Thyroid gland (tissue), 4 donors: ENCODE measurements at places on chromosomes 11 and 22. TPM values are rescaled to one million over a fixed set of nuclear protein-coding genes. Genes with fewer than 3 reads are reported as not detected.

DNA sequence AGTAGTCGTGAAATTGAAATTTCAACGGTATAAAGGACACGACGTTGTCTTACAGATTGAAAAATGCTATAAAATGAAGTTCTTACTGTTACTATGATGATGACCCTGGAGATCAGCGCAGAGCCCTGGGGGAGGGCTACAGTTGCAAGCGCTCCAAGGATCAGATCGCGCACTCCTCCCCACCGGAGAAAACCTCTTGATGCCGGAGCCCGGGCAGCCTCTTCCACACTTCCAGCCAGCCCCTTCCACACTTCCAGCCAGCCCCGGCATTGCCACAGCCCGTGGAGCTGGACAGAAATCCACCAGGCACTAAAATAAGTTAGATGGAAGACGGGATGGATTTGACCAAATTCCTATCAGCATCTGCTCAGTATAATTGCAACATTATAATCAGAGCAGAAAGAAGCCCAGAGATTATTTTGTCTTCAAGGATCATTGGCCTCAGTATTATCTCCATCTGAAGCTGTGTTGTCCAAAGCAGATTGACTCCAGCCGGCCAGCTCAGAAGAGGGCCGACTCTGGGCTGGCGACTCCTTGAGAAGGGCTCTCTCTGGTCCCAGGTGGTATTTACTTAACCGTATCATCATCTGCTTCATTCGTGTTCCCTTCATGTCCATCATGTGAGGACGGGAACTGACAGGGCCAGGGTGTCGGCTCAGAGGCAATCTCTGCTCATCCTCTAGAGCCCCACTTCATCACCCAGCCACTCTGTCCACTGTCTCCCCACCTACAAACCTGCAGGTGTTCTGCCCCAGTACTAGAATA is 777 bp upstream of the MICAL3 start:
- no peak for DNase-seq
- H3K27me3 ChIP-seq, result no peaks in the 10 kb centered on the region
- H3K27ac ChIP-seq, result no peak overlapping the region
- no peaks in the 10 kb centered on the region for H3K36me3 ChIP-seq

GRCh38 chr11:36510594-36510942 is 496 bp upstream of the TRAF6 start:
- peak overlapping the region; percentile 76 for H3K27ac ChIP-seq
- no peak for DNase-seq
- H3K36me3 ChIP-seq, result no peaks in the 10 kb centered on the region
- H3K27me3 ChIP-seq, result no peaks in the 10 kb centered on the region

- H3K4me1 ChIP-seq, result no peaks in the 10 kb centered on the region
- no peak for DNase-seq
- no peaks in the 10 kb centered on the region for H3K27me3 ChIP-seq
Measured at GRCh38 chr11:3136546-3137455, 28.3 kb downstream of the OSBPL5 start.

The OR2AT4 gene
- total RNA-seq, result not detected

DNA sequence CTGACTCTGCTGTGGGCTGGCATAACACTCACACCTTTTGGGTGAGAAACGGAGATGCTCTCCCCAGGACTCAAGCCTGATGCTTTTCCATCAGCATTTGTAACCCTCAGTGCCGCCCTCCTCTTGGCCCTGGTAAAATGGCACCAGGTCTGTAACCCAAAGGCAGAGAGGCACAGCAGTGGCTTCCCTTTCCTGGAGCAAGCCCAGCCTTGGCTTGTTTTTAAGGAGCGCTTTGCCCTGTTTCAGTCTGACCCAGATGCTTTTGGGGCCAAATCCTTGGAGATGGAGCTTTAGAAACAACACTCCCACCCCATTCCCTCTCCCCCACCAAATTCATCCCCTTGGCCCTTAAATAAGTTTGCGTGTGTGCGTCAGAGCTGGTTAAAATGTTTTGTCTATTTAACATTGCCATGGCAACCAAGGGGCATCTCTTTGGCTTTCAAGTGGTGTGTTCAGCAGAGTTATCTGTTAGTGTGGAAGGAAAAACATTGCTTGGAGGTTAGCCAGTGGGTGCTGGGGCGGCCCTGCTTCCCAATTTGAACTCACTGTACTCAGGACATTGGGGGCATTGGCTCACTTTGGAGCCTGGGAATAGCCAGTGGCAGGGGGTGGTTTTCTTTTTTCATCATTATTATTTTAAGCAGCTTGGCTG is 134.1 kb downstream of the NAV2 start:
- no peak overlapping the region for H3K27ac ChIP-seq
- H3K4me1 ChIP-seq, result peaks cover 10% of the 10 kb centered on the region
- H3K27me3 ChIP-seq, result no peaks in the 10 kb centered on the region
- H3K36me3 ChIP-seq, result no peaks in the 10 kb centered on the region
- no peak overlapping the region for H3K4me3 ChIP-seq

The OR51I1 gene
- total RNA-seq, result 0.93 TPM

- peaks cover 16% of the 10 kb centered on the region for H3K4me1 ChIP-seq
- H3K4me3 ChIP-seq, result no peak overlapping the region
- H3K36me3 ChIP-seq, result peaks cover 50% of the 10 kb centered on the region
- peak overlapping the region; percentile 100 for H3K27ac ChIP-seq
- peak; percentile 52 for DNase-seq
Measured at GRCh38 chr11:65428578-65429067, 6.0 kb downstream of the NEAT1 start.

- no peaks in the 10 kb centered on the region for H3K36me3 ChIP-seq
- no peak overlapping the region for H3K27ac ChIP-seq
- no peak overlapping the region for H3K4me3 ChIP-seq
- DNase-seq, result no peak
- H3K27me3 ChIP-seq, result no peaks in the 10 kb centered on the region
Measured at GRCh38 chr11:75677275-75677674, 8.4 kb upstream of the MAP6 start.

DNA sequence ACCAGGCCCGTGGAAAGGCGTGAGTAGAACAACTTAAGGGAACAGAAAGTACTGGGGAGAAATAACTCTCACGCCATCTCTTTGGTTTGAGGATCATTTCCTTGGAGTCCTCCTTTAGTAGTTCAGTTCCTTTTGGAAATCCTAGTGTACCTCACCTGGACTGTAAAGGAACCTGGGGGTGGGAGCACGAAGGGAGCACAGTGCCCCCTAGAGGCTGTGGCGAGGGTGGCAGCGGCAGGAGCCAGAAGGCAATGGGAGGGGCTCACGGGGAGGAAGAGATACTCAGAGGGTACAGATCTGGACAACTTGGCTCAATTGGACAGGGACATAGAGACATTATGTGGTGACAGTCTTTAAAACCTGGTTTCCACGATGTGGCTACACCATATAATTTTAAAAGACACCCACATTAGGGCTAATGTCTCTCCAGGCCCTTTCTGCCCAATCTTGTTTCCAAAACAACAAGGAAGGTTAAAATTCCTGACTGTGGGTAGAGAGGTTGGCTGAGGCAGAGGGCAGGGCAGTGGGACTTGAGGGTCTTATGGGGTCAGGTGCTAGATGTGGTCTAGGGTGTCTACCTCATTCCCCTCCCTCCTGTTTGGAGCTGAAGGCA is 87.0 kb downstream of the CSNK2A3 start:
- H3K27ac ChIP-seq, result no peak overlapping the region
- no peaks in the 10 kb centered on the region for H3K27me3 ChIP-seq
- no peaks in the 10 kb centered on the region for H3K36me3 ChIP-seq

The DCHS1 gene
- 5.6 TPM for total RNA-seq

DNA sequence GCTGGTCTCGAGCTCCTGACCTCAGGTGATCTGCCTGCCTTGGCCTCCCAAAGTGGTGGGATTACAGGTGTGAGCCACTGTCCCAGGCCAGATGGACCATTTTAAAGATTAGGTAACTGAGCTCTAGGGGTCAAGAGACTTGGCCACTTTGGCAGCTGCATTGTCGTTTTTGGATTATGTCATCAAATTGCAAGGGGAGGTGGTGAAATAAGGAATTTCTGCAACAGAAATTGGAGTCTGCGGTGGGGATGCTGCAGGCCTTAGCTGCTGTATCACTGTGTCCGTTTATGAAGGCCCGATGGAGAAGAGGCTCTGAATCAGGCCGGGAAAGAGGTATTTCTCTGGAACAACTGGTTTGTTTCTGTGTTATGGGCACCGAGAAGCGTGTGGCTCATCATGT is 34.6 kb downstream of the PTPRJ start:
- no peak overlapping the region for H3K4me3 ChIP-seq
- H3K27me3 ChIP-seq, result no peaks in the 10 kb centered on the region
- H3K27ac ChIP-seq, result peak overlapping the region; percentile 82
- DNase-seq, result no peak
- peaks cover 72% of the 10 kb centered on the region for H3K4me1 ChIP-seq

The MGAT3 gene
- total RNA-seq, result 0.73 TPM

GRCh38 chr22:50517495-50518260 is 7.7 kb downstream of the SCO2 start:
- H3K4me1 ChIP-seq, result no peaks in the 10 kb centered on the region
- no peak overlapping the region for H3K27ac ChIP-seq
- H3K36me3 ChIP-seq, result peaks cover 19% of the 10 kb centered on the region
- DNase-seq, result no peak

DNA sequence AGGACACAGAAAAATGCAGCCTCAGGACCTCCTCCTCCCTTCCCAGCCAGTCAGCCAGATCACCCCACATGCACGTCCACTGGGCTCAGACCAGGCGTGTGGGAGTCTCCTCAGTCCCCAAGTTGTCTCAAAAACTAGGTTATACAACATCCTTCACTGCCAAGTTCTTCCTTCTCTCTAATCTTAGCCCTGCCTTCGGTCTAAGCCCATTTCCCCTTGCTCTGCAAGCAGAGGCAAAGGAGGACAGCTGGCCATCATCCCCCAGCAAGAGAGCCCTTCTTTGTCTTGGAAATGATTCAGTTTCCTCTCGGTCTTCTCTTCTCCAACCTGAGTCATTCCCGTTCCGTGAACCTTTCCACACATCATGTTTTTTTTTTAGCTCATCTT is 14.0 kb upstream of the NRGN start:
- no peaks in the 10 kb centered on the region for H3K4me1 ChIP-seq
- no peaks in the 10 kb centered on the region for H3K27me3 ChIP-seq
- H3K4me3 ChIP-seq, result no peak overlapping the region
- no peak overlapping the region for H3K27ac ChIP-seq
- no peaks in the 10 kb centered on the region for H3K36me3 ChIP-seq

DNA sequence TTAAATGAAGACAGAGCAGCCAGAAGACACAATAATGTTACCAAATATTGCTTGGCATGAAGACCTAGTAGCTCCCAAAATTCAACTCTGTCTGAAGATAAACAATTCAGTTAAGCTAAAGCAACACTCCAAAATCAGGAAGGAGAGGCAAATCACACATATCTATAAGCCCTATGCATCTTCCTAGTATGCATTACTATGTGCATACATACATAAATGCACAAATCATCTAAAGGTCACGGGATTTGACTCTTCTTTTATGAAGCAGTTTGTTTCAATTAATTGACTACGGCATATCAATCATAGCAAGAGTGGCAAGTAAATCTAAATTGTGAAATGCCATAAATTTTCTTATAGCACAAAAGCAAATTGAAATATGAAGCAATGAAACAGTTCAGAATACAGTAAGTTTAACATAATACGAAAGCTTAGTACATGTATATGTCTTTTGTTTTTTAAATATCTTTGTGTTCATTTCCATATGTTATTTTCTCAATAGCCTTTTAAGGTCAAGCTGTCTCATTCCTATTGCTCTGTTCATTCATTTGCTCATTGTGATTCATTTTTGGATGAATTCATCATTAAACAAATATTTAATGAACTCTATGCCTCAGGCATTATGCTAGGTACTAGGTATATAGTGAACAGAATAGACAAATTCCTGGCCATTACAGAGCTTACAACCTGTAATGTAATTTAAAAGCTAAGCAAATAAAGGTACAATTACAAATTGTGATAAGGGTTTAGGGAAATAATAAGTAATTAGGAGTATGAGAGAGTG is 540.5 kb downstream of the DLG2 start:
- H3K4me1 ChIP-seq, result no peaks in the 10 kb centered on the region
- H3K4me3 ChIP-seq, result no peak overlapping the region
- H3K36me3 ChIP-seq, result no peaks in the 10 kb centered on the region
- no peak overlapping the region for H3K27ac ChIP-seq
- no peaks in the 10 kb centered on the region for H3K27me3 ChIP-seq
- DNase-seq, result no peak

The APOL5 gene
- not detected for total RNA-seq

The RAPSN gene
- not detected for total RNA-seq

The P2RY2 gene
- 38.0 TPM for total RNA-seq

DNA sequence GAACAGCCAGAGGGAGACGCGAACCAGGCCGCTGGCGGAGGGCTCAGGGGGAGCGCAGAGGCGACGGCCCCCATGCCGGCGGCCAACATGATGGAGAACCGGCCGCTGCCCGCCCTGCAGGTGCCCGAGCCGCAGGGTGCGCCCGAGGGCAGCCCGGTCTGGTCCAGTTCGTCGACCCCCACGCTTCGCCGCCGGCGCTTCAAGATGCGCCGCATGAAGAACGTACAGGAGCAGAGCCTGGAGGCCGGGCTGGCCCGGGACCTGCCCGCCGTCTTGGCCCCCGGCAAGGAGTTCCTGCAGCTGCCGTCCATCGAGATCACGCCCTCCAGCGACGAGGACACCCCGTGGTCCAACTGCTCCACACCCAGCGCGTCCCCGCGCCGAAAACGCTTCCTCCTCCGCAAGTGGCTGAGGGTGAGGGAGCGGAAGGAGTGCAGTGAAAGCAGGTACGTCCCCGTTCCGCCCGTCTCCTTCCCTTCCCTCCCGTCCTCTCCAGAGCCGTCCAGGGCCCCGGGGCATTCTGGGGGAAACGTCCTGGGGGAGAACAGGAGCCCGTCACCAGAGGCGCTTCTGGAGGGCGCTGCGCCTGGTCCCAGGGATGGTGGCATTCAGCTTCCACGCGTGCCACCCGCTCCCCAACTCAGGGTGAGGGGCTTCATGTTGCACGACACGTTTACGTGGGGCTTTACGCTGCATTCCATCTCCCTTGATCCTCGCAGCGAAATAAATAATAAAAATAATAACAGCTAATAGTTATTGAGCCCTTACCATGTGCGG is 840 bp downstream of the GRAMD1B start:
- H3K4me1 ChIP-seq, result no peaks in the 10 kb centered on the region
- no peaks in the 10 kb centered on the region for H3K36me3 ChIP-seq
- peak overlapping the region; percentile 32 for H3K4me3 ChIP-seq
- peak overlapping the region; percentile 54 for H3K27ac ChIP-seq

GRCh38 chr22:36982136-36982535 is 37.1 kb downstream of the TST start:
- H3K4me1 ChIP-seq, result peaks cover 7% of the 10 kb centered on the region
- DNase-seq, result no peak
- no peaks in the 10 kb centered on the region for H3K27me3 ChIP-seq
- no peaks in the 10 kb centered on the region for H3K36me3 ChIP-seq

GRCh38 chr11:134131628-134132244 is 62.9 kb downstream of the JAM3 start:
- no peaks in the 10 kb centered on the region for H3K4me1 ChIP-seq
- no peaks in the 10 kb centered on the region for H3K36me3 ChIP-seq
- H3K27ac ChIP-seq, result no peak overlapping the region
- no peak for DNase-seq
- no peak overlapping the region for H3K4me3 ChIP-seq

GRCh38 chr11:60193687-60194433 is 11.0 kb upstream of the MS4A6A start:
- no peaks in the 10 kb centered on the region for H3K4me1 ChIP-seq
- no peaks in the 10 kb centered on the region for H3K27me3 ChIP-seq
- H3K27ac ChIP-seq, result no peak overlapping the region
- peak; percentile 12 for DNase-seq
- no peak overlapping the region for H3K4me3 ChIP-seq
- no peaks in the 10 kb centered on the region for H3K36me3 ChIP-seq

GRCh38 chr11:82045748-82046457 is 687.8 kb downstream of the FAM181B start:
- no peaks in the 10 kb centered on the region for H3K36me3 ChIP-seq
- H3K4me1 ChIP-seq, result no peaks in the 10 kb centered on the region
- no peaks in the 10 kb centered on the region for H3K27me3 ChIP-seq
- no peak overlapping the region for H3K27ac ChIP-seq
